ENCODE measurements at places on chromosomes 3 and 15. TPM values are rescaled to one million over a fixed set of nuclear protein-coding genes. Genes with fewer than 3 reads are reported as not detected.

- H3K36me3 ChIP-seq, result no peaks in the 10 kb centered on the region
- no peak for DNase-seq
- H3K27me3 ChIP-seq, result no peaks in the 10 kb centered on the region
- H3K27ac ChIP-seq, result no peak overlapping the region
These were observed 76.4 kb downstream of the USF3 start for GRCh38 chr3:113620091-113620490.

- H3K36me3 ChIP-seq, result no peaks in the 10 kb centered on the region
- H3K4me1 ChIP-seq, result no peaks in the 10 kb centered on the region
- no peak overlapping the region for H3K4me3 ChIP-seq
- no peak for DNase-seq
- no peak overlapping the region for H3K27ac ChIP-seq
These were observed 107.4 kb downstream of the HES1 start for GRCh38 chr3:194243172-194243837.

DNA sequence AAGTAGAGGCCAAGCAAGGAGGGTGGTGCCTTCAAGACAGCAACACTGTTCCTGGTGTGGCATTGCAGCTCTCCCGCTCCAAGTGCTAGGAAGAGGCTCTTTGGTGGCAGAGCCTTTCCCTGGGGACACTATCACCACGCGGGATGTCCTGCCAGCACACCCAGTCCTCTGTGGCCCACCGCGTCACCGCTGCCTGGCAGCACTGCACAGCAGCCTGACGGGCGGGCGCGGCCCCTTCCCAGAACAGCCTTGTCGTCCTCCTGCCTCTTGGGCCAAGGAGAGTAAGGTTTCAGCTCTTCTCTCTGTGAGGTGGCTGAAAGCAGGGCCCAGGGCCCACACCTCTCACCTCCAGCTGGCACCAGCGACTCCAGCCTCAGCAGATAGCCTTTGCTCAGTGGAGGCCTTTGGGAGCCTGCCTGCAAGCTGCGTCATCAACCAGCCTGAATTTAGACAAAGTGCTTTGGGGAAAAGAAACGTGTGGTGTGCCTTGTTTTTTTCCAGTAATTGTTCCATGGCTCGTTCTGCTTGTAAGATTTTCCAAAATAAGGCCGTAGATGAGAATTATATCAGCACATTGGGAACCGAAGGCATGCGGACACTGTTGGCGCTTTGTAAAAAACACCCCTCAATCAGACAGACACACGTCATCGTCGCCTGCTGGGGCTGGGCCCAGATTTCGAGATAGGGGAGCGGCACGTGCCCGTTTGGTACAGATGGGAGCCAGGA, 65.0 kb downstream of the AAGAB start:
- H3K27me3 ChIP-seq, result no peaks in the 10 kb centered on the region
- peaks cover 8% of the 10 kb centered on the region for H3K4me1 ChIP-seq

DNA sequence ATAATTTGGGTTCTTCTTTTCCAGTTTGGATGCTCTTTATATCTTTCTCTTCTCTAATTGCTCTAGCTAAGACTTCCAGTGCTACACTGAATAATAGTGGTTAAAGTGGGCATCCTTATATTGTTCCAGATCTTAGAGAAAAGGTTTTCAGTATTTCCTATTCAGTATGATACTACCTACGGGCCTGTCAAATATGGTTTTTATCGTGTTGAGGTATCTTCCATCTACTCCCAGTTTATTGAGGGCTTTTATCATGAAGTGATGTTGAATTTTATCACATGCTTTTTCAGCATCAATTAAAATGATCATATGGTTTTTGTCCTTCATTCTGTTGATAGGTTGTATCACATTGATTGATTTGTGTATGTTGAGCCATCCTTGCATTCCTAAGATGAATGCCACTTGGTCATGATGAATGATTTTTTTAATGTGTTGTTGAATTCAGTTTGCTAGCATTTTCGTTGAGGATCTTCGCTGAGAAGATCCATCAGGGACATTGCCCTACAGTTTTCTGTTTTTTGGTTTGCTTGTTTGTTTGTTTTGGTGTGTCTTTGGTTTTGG, 3.0 kb upstream of the LRRC34 start:
- DNase-seq, result no peak
- no peaks in the 10 kb centered on the region for H3K27me3 ChIP-seq
- no peaks in the 10 kb centered on the region for H3K4me1 ChIP-seq
- no peak overlapping the region for H3K27ac ChIP-seq
- H3K4me3 ChIP-seq, result no peak overlapping the region

- H3K27ac ChIP-seq, result no peak overlapping the region
- H3K4me1 ChIP-seq, result no peaks in the 10 kb centered on the region
- H3K4me3 ChIP-seq, result no peak overlapping the region
- no peaks in the 10 kb centered on the region for H3K36me3 ChIP-seq
- H3K27me3 ChIP-seq, result no peaks in the 10 kb centered on the region
These were observed 14.4 kb downstream of the AGTR1 start for GRCh38 chr3:148711981-148712666.

DNA sequence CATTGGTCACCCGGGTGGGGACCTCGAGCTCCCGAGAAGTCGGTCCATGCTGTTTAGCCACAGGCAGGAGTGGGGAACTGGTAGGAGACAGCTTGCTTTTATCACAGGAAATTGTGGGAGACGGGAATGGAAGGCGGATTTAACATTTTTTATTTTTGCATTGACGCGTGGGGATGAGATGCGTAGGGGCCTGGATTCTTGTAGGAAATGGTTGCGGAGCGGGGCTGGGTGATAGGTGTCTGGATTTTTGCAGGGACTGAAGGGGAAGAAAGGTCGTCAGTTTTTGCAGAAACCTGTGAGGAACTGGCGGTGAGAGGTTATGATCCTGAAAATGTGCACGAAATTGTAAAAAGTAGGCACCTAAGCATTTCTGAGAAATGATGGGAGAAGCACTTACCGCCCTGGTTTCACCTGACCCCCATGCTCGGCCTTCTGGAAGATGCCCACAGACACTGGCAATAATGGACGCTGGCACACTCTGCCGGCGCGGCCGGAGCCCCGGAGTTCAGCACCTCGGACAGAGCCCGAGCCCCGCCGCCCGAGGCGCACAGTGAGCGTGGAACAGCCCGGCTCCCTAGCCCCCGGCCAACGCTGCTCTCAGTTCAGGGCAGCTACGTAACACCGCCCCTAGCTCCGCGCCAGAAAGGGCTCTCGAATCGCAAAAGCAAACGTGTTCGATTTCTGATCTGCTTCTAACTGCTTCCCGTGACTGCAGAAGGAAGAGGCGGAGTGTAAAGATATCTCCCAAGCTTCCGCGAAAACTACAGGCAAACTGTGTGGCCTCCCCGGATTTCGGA, 928 bp downstream of the ANKRD34C start:
- H3K4me1 ChIP-seq, result no peaks in the 10 kb centered on the region
- no peak overlapping the region for H3K27ac ChIP-seq
- H3K4me3 ChIP-seq, result no peak overlapping the region
- H3K36me3 ChIP-seq, result no peaks in the 10 kb centered on the region

GRCh38 chr3:139654637-139655365, 23.0 kb downstream of the NMNAT3 start:
- H3K36me3 ChIP-seq, result no peaks in the 10 kb centered on the region
- H3K27ac ChIP-seq, result peak overlapping the region; percentile 67
- H3K4me1 ChIP-seq, result peaks cover 42% of the 10 kb centered on the region
- H3K4me3 ChIP-seq, result no peak overlapping the region

GRCh38 chr15:95972041-95972553, 358.4 kb upstream of the NR2F2 start:
- no peaks in the 10 kb centered on the region for H3K4me1 ChIP-seq
- H3K27ac ChIP-seq, result no peak overlapping the region
- H3K4me3 ChIP-seq, result no peak overlapping the region
- no peaks in the 10 kb centered on the region for H3K27me3 ChIP-seq

DNA sequence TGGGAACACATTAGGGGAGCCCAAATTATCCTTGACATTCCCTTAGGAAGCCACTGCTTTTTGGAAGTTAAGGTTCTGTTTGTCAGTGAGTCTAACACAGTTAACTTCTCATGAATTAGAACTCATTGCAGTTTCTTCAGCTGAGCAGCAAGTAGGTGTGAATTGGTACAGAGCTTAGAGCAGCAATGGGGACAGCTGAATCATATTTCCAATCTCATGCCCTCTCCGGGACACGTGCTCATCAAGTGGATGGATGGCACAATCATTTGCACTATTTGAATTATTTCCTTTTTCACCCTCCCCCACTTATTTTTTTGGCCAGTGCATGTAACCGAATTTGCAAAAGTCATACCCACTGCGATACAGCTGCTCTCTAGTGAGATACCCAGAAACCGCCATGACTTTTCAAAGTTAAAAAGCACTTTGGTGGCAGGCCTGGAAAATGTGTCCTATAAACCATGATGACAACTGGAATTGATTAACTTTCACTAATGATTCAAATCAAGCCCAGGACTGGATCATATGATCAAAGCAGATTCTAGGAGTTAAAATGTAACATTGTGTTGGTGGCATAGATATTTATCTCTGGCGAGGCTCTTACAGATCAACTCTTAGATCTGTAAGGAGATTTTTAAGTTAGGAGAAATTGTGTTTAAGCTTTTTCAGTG, 76.4 kb downstream of the EBLN2 start:
- H3K27ac ChIP-seq, result no peak overlapping the region
- no peaks in the 10 kb centered on the region for H3K4me1 ChIP-seq
- H3K27me3 ChIP-seq, result no peaks in the 10 kb centered on the region
- no peak overlapping the region for H3K4me3 ChIP-seq

- no peak overlapping the region for H3K27ac ChIP-seq
- DNase-seq, result peak; percentile 77
- H3K4me1 ChIP-seq, result peaks cover 3% of the 10 kb centered on the region
- H3K4me3 ChIP-seq, result no peak overlapping the region
These were observed 29.7 kb upstream of the STRIT1 start for GRCh38 chr3:155323063-155323666.

- no peak overlapping the region for H3K27ac ChIP-seq
- H3K36me3 ChIP-seq, result no peaks in the 10 kb centered on the region
- no peaks in the 10 kb centered on the region for H3K4me1 ChIP-seq
- no peak for DNase-seq
These were observed 81.8 kb downstream of the WDR76 start for GRCh38 chr15:43908516-43909050.

- H3K27ac ChIP-seq, result no peak overlapping the region
- no peaks in the 10 kb centered on the region for H3K36me3 ChIP-seq
- H3K27me3 ChIP-seq, result no peaks in the 10 kb centered on the region
- DNase-seq, result no peak
- no peak overlapping the region for H3K4me3 ChIP-seq
- no peaks in the 10 kb centered on the region for H3K4me1 ChIP-seq
These were observed 506.9 kb upstream of the NECTIN3 start for GRCh38 chr3:110564674-110565073.

DNA sequence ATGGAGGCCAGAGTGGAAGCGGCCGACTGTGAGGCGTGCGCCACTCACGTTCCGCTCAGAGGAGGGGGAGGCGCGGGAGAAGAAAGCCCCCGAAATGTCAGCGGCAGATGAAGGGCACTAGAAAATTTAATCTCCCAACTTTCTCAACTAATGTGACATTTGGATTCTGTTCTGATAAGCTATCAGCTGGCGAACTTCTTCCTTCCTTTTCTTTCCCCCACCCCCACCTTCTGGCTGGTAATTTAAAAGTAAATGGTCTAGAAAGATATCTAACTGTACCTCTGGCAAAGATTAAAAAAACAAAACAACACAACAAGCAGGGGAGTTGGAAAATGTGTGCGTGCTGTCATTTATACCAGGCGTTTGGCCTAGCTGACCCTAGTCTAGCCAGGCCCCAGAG, 26.4 kb upstream of the TMEM115 start:
- H3K27me3 ChIP-seq, result no peaks in the 10 kb centered on the region
- no peak overlapping the region for H3K27ac ChIP-seq
- H3K4me3 ChIP-seq, result no peak overlapping the region
- DNase-seq, result no peak
- peaks cover 2% of the 10 kb centered on the region for H3K4me1 ChIP-seq

DNA sequence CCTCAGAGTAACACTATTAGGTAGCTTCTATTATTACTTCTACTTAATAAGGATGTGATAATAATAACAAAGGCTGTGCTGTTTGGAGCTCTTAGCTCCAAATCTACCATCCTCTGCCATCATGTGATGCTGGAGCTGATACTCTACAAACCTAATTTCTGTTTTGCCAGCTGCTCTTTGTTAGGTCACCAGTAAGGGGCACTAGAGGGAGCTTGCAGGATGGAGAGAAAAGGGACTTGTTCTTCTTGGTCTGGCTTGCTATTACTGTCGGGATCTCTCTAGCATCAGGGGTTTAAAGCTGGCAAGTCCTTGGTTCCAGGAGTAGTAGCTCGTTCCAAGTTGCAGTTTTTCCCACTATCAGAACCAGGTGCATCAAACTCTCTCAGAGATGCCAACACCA, 194.9 kb upstream of the KBTBD8 start:
- no peaks in the 10 kb centered on the region for H3K4me1 ChIP-seq
- H3K36me3 ChIP-seq, result no peaks in the 10 kb centered on the region
- H3K27ac ChIP-seq, result no peak overlapping the region
- H3K27me3 ChIP-seq, result no peaks in the 10 kb centered on the region

- H3K4me1 ChIP-seq, result no peaks in the 10 kb centered on the region
- H3K36me3 ChIP-seq, result peaks cover 2% of the 10 kb centered on the region
- H3K27ac ChIP-seq, result no peak overlapping the region
- H3K4me3 ChIP-seq, result no peak overlapping the region
- no peaks in the 10 kb centered on the region for H3K27me3 ChIP-seq
These were observed 73.3 kb upstream of the RAD18 start for GRCh38 chr3:9036404-9037131.

GRCh38 chr3:46603446-46604046, 8.8 kb upstream of the FAM240A start:
- H3K4me1 ChIP-seq, result no peaks in the 10 kb centered on the region
- H3K27ac ChIP-seq, result no peak overlapping the region
- no peak overlapping the region for H3K4me3 ChIP-seq
- DNase-seq, result no peak

- no peak overlapping the region for H3K27ac ChIP-seq
- H3K4me3 ChIP-seq, result no peak overlapping the region
- no peak for DNase-seq
- H3K27me3 ChIP-seq, result no peaks in the 10 kb centered on the region
These were observed 68.3 kb upstream of the TBC1D5 start for GRCh38 chr3:17810759-17811158.

DNA sequence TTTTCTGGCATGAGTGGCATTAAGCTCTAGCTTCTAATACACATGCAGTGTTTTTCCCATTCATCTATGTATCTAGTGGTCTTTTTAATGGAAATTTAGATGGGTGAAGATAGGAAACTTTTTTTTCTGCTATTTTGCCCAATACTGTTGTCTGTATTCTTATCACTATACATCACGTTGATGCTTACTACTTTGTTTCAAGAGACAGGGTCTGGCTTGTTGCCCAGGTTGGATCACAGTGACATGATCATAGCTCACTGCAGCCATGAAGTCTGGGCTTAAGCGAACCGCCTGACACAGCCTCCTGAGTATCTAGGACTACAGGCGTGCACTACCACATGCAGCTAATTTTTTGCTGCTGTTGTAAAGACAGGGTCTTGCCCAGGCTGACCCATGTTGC, 84.6 kb downstream of the PEAK1 start:
- DNase-seq, result no peak
- no peaks in the 10 kb centered on the region for H3K36me3 ChIP-seq
- no peak overlapping the region for H3K4me3 ChIP-seq
- H3K27me3 ChIP-seq, result no peaks in the 10 kb centered on the region
- H3K4me1 ChIP-seq, result no peaks in the 10 kb centered on the region
- H3K27ac ChIP-seq, result no peak overlapping the region

Gene TBC1D23
- 35.9 TPM for polyA plus RNA-seq

Gene PLAAT1
- 0.06 TPM for polyA plus RNA-seq

Gene ACY1
- polyA plus RNA-seq, result 877 TPM

Gene LCTL
- polyA plus RNA-seq, result not detected

Gene NPAP1
- polyA plus RNA-seq, result under 0.01 TPM
